ENCODE measurements at places on chromosomes 12 and 14. TPM values are rescaled to one million over a fixed set of nuclear protein-coding genes. Genes with fewer than 3 reads are reported as not detected.

- peak overlapping the region; percentile 34 for H3K27ac ChIP-seq
- peak overlapping the region; percentile 42 for H3K4me3 ChIP-seq
- H3K36me3 ChIP-seq: no peaks in the 10 kb centered on the region
- DNase-seq: no peak
- H3K4me1 ChIP-seq: peaks cover 39% of the 10 kb centered on the region
- no peaks in the 10 kb centered on the region for H3K27me3 ChIP-seq
Measured at GRCh38 chr12:32586390-32586789, 92.7 kb upstream of the DNM1L start.

DNA sequence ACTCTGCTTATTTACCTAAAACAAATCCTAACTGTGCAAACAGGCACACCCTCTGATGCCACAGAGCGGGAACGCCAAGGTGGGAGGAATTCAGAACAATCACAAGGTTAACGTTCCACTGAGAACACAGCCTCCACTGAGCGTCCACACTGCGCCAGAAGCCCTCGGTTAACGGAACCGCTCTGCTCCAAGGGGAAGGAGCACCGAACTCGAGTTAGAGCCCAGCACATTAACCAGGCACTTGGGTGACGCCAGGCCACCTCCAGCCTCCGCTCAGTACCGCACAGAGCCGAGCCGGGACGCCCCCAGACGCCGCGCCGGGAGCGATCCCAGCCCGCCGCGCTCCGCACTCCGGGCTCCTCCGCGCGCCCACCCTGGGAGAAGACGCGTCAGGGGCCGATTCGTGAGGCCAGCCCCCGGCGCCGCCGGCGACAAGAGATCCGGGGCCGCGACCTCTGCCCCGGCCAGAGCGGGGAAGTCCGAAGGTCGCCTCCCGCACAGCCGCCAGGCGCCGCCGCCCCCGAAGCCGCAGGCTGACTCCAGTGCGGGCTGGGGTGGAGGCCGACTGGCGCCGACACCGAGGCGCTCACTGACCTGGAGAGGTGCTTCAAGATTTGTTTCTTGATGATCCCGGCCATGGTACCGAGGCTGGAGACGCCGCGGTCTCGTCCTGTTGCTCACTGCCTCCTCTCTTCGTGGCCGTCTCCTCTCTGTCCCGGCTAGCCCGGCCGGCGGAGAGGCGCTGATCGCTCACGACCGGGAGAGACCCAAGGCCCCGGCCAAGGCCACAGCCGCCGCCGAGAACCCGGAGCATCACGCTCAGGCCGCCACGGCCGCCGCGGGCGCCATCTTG lies 450 bp downstream of the BLTP3B start:
- no peaks in the 10 kb centered on the region for H3K27me3 ChIP-seq
- H3K4me1 ChIP-seq: peaks cover 44% of the 10 kb centered on the region
- H3K4me3 ChIP-seq: peak overlapping the region; percentile 96
- peaks cover 6% of the 10 kb centered on the region for H3K36me3 ChIP-seq
- DNase-seq: peak; percentile 77

DNA sequence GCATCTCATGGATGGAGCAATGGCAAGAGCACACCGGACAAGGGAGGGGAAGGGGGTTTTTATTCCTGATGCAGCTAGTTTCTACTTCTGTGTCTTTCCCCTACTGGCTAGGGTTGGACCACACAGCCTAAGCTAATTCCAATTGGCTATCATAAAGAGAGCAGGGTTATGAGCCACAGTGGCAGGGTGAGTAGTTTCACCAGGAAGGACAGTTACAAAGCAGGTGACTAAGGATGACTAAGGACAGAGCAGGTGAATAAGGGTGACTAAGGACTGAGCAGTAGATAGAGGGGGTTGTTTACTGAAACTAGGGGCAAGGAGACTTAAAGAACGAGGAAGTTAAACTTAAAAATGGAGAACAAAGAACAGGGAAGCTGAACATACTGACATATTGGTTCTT lies 321.4 kb upstream of the SEL1L start:
- H3K27ac ChIP-seq: no peak overlapping the region
- H3K4me1 ChIP-seq: no peaks in the 10 kb centered on the region
- DNase-seq: no peak

GRCh38 chr12:12450043-12450471 lies 93.2 kb downstream of the BORCS5 start:
- H3K4me3 ChIP-seq: no peak overlapping the region
- peak overlapping the region; percentile 64 for H3K27ac ChIP-seq
- peaks cover 25% of the 10 kb centered on the region for H3K4me1 ChIP-seq
- no peaks in the 10 kb centered on the region for H3K27me3 ChIP-seq
- H3K36me3 ChIP-seq: no peaks in the 10 kb centered on the region

Gene SVOP
- total RNA-seq: not detected

Gene THAP2
- 9.2 TPM for total RNA-seq

Gene TSPAN19
- not detected for total RNA-seq

GRCh38 chr14:101064718-101065117 lies 161.2 kb upstream of the RTL1 start:
- H3K4me3 ChIP-seq: no peak overlapping the region
- DNase-seq: no peak
- H3K27ac ChIP-seq: no peak overlapping the region

DNA sequence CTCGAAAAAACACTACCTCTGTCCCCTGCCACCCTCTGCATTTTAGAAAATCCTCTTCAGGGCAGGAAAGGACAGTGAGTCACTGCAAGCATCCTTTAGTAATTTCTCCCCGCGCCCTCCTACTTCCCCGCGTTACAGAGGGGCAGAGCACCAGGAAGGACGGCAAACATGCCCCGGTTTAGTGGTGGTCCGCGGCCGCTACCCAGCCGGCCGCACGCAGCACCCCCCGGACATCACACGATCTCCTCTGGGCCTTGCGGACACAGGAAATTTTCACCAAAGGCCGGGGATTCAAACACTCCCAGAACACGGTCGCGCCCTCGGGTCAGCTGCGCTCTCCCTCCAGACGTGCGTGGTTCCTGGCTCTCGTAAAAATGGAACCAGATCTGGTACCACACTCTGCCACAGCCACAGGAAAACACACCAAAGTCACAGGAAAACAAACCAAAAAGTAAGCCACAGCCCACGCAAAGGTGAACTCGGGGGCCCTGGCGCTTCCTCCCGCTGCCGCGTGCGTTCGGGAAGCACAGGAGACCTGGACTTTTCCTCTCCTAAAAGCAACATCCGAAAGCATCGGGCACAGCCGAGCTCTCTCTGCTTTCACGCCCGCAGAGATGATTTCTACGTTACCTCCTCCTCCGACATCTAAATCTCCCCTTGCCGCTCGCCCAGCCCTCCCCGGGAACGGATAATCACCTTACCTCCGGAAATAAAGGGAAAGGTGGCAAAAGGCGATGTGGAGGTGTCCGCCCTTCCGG lies 839 bp downstream of the SLC38A1 start:
- no peak overlapping the region for H3K4me3 ChIP-seq
- H3K4me1 ChIP-seq: peaks cover 13% of the 10 kb centered on the region

DNA sequence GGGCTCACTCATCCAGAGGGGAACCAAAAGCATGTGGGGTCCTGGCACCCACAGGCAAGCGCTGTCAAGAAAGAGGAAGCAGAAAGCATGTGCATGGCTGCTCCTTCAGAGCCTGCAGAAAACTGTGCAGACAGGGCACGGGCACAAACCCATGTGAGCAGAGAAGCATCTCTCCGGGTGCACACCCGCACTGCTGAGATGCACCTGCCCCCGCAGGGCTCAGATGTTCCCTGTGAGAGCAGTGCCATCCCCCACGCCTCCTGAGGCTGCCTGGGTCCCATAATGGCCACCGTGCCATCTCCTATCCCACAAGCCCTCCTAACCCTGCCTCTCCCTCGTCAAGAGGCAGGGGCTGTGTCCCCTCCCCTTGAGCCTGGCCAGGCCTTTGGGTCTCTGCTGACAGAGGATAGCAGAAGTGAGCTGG lies 32.3 kb upstream of the INF2 start:
- H3K36me3 ChIP-seq: peaks cover 4% of the 10 kb centered on the region
- DNase-seq: peak; percentile 5
- H3K4me3 ChIP-seq: no peak overlapping the region
- H3K27me3 ChIP-seq: peaks cover 32% of the 10 kb centered on the region
- no peak overlapping the region for H3K27ac ChIP-seq
- H3K4me1 ChIP-seq: peaks cover 5% of the 10 kb centered on the region

GRCh38 chr12:18153826-18154225 lies 63.8 kb upstream of the RERGL start:
- H3K36me3 ChIP-seq: no peaks in the 10 kb centered on the region
- H3K4me1 ChIP-seq: no peaks in the 10 kb centered on the region
- no peaks in the 10 kb centered on the region for H3K27me3 ChIP-seq

GRCh38 chr12:108985750-108986149 lies 35.1 kb downstream of the SVOP start:
- H3K36me3 ChIP-seq: no peaks in the 10 kb centered on the region
- H3K4me1 ChIP-seq: no peaks in the 10 kb centered on the region
- no peak for DNase-seq
- no peak overlapping the region for H3K4me3 ChIP-seq
- no peak overlapping the region for H3K27ac ChIP-seq

GRCh38 chr12:125194163-125194773 lies 129.0 kb downstream of the AACS start:
- H3K4me3 ChIP-seq: no peak overlapping the region
- H3K4me1 ChIP-seq: no peaks in the 10 kb centered on the region
- DNase-seq: peak; percentile 12
- no peaks in the 10 kb centered on the region for H3K36me3 ChIP-seq

GRCh38 chr12:89692439-89692838 lies 16.2 kb downstream of the ATP2B1 start:
- no peaks in the 10 kb centered on the region for H3K36me3 ChIP-seq
- no peak overlapping the region for H3K27ac ChIP-seq
- no peak for DNase-seq
- peaks cover 28% of the 10 kb centered on the region for H3K4me1 ChIP-seq

DNA sequence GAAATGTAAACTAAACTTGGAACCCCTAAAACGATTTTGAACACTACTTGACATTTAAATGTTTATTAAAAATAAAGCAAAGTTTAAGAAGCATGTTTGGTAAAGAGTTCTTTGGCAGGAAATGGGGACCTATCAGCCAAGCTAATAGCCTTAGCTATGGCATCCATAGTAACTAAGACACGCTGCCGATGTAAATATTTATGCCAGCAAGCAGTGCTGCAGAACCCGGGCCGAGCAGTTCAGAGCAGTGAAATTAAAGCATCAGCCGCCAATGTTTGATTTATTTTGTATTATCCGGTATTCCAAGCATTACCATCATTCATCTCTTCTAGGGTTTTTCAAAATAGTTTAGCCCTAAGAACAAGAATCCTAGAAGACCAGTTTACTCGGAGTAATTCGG lies 61.6 kb downstream of the PPP2R5C start:
- DNase-seq: no peak
- no peaks in the 10 kb centered on the region for H3K27me3 ChIP-seq
- peak overlapping the region; percentile 95 for H3K27ac ChIP-seq

- H3K27me3 ChIP-seq: no peaks in the 10 kb centered on the region
- peak; percentile 96 for DNase-seq
- H3K4me3 ChIP-seq: peak overlapping the region; percentile 97
- H3K27ac ChIP-seq: peak overlapping the region; percentile 90
Measured at GRCh38 chr14:55129428-55130195, 560 bp downstream of the LGALS3 start.

- no peak for DNase-seq
- peaks cover 19% of the 10 kb centered on the region for H3K4me1 ChIP-seq
- H3K4me3 ChIP-seq: peak overlapping the region; percentile 82
- H3K27me3 ChIP-seq: no peaks in the 10 kb centered on the region
Measured at GRCh38 chr12:116060764-116061163, 216.7 kb downstream of the MED13L start.

DNA sequence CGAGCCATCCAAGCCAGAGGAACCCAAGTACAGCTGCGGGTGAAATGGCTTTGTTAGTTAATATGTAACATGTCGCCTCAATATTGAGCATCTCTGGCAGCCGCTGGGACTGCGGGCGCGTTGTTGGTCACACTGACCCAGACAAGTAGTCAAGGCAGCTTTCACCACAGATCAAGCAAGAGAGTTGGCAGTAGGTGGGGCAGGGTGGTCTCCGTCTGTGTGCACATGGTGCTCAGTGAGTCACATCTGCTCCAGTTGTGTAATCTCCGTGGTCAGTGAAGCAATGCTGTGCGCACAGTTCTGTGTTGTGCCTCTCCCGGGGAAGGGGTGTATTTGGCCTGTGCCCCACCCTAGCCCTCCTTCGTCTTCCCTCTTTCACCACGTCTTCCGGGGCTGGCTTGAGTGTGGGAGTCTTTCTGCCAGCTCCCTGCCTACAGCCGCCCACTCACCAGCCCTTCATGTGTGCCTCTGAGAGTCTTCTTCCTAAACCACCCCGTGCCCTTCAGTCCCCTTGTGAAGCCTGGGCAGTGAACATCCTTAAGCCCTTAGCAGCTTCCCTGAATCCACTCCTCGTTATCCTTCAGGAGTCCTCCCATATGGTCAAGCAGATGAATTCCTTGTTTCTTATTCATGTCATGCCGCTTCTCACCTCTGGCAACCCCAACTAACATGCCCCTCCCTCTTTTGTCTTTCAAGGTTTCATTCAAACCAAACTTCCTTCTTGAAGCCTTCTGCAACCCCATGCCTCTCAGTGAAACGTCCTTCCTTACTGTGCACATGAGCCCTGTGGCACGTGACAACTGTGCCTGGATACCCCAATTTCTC lies 242.1 kb downstream of the CACNA1C start:
- H3K4me1 ChIP-seq: peaks cover 6% of the 10 kb centered on the region
- H3K4me3 ChIP-seq: no peak overlapping the region
- H3K27me3 ChIP-seq: peaks cover 7% of the 10 kb centered on the region
- H3K36me3 ChIP-seq: no peaks in the 10 kb centered on the region

Gene FICD
- 16.5 TPM for total RNA-seq

Gene FOXG1
- total RNA-seq: not detected

DNA sequence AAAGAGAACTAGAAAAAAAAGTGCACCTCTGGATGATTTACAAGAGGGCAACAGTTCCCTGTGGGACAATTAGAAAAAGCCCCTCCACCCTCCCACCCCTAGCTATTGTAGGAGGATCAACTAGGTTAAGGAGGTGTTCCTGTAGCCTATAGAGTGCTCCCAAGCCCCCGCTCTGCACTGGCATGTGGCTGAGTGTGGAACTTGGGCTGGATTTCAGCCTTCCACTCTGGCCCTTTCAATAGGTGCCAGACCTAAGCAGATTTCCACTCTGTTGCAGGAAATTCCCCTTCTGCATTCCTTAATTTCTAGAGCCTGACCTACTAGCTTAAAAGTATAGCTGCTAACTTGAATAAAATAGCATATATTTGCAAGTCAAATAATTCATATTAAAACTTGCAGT lies 2.8 kb downstream of the NFATC4 start:
- no peak overlapping the region for H3K4me3 ChIP-seq
- DNase-seq: no peak
- H3K36me3 ChIP-seq: no peaks in the 10 kb centered on the region
- H3K4me1 ChIP-seq: peaks cover 13% of the 10 kb centered on the region
- H3K27me3 ChIP-seq: peaks cover 21% of the 10 kb centered on the region
- H3K27ac ChIP-seq: no peak overlapping the region

DNA sequence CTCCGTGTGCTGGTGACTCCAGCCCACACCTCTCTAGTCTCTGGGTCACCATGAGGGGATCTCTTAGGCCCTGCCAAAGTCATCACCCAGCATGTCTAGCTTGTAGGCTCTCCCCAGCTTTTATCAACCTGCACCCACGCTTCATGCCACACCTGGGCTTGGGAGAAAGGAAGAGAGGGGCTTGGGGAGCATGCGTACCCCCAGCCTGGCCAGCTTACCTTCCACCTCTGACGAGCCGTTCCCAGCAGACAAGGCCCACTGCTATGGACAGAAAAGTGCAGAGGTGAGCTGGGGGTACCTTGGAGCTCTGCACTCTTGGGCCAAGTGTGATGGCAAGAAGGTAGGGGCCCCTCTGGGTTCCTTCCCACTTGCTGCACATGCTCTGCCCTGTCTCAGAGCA lies 1.7 kb downstream of the PGF start:
- H3K4me1 ChIP-seq: no peaks in the 10 kb centered on the region
- H3K27me3 ChIP-seq: peaks cover 5% of the 10 kb centered on the region
- no peak overlapping the region for H3K27ac ChIP-seq

Gene CCDC92
- 12.9 TPM for total RNA-seq

Gene HEBP1
- 11.2 TPM for total RNA-seq

Data from natural killer cell treated with Interleukin-12 subunit alpha and Interleukin-12 subunit beta and Interleukin-15 and Interleukin-18, amount 100 ng/mL, for 72 hours (primary cell).